ENCODE measurements at places on chromosomes 16 and 17.

DNA sequence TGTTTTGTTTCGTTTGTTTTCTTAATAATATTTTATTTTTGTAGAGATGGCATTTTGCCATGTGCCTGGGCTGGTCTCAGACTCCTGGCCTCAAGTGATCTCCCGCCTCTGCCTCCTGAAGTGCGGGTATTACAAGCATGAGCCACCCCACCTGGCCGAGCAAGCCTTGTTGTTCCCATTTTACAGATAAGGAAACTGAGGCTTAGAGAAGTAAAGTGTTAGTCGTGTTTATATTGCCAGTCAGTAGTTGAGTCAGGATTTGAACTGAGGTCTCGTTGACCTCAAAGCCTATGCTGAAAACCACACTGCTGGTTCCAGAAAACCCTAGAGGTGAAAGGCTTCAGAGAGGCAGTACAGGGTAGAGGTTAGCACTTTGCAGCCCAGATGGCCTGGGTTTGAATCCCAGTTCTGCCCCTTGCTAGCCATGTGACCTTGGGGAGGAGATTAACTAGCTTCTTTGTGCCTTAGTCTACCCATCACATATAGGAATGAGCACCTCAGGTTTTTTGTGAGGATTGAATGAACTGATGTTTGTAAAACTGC, 102.0 kb downstream of the ABCC6 start:
- no peak for DNase-seq

GRCh38 chr17:33560165-33560564, 267.1 kb upstream of the ASIC2 start:
- DNase-seq: peak; percentile 3

- DNase-seq: no peak
Observed at GRCh38 chr17:28412099-28412498, 6.1 kb upstream of the SLC46A1 start.

- no peak for DNase-seq
Observed at GRCh38 chr17:36975922-36976515, 27.3 kb downstream of the AATF start.

DNA sequence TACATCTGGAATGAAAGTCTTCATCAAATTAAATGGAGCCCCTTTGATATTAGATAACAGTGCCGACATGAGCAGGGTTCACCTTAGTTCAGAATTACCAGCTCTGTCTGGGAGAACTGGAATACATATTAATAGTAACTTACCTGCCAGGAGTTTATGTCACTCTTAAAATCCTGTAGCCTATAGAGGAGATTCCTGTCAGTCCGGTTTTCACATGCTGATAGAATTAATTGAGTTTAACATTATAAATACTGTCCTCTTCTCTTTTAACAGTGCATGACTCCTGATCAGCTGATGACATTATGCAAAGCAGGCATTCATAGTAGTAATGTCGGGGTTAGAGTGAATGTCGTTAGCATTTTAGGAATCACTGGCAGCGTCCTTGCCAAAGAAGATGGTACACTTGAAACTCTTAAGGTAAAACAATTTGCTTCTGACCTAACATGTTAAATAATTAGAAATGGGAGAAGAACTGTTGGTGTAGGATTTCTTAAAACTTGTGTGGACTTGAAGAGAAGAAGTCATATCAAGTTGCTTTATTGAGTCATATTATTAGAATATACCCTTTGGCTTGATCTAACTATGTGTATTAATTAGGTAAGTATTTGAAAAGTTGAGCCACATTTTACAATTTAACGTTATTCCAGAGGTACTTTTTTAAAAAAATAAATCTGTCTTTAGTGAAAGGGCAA, 34.3 kb downstream of the HEATR3 start:
- DNase-seq: no peak

DNA sequence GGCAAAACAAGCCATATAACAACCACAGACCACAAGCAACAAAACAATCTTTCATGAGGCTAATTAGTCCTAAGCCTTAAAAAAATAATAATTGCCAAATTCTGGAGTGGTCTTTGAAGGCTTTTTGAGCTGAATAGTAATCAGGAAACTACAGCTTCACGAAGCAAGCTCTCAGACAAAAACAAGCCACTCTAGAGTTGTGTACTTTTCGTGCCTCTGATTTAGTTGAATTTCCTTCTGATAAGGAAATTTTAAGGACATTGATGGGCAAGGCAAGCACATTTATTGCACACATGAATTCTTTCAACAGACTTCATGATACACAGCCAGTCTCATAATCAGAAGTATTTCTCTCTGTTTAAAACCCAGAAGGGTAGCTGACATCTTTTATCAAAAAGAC, 130.8 kb upstream of the IRX3 start:
- peak; percentile 32 for DNase-seq

DNA sequence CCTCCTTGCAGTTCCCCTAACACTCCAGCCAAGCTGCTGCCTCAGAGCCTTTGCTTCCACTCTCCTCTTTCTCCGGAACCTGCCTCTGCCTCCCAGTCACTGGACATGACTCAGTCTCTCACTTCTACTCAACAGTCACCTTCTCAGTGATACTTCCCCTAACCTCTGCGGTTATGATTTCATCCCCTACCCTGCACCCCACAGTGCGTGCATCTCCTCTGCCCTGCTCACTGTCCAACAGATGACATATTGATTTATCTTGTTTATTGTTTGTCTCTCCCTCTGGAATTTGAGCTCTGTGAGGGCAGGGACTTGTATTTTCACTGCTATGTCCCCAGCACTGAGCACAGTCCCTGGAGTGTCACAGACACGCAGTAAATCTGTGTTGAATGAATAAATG, 100.7 kb downstream of the CYLD start:
- no peak for DNase-seq

GRCh38 chr16:1285669-1286512, 23.5 kb upstream of the UBE2I start:
- no peak for DNase-seq

GRCh38 chr17:80254396-80255251, 6.0 kb upstream of the RNF213 start:
- DNase-seq: peak; percentile 94

- DNase-seq: no peak
Observed at GRCh38 chr16:79801646-79802045, 201.1 kb upstream of the MAF start.

DNA sequence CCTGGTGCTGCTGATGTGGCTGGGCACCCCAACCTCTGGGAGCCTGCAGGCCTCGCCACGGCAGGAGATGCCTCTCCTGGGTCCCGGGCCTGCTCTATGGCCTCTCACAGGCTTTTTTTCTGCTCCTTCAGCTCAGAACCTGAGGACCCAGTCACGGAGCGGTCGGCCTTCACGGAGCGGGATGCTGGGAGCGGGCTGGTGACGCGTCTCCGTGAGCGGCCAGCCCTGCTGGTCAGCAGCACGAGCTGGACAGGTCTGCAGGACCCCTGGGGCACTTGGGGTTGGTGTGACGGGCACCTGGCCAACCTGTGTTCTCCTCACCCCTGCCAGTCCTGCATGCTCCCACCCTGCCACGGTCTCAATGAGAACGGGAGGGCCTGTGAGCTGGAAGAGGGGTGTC, 7.0 kb downstream of the ALG1 start:
- DNase-seq: no peak
